SJCRH30 (cell line): ENCODE measurements at places on chromosomes 5 and 9.

- no peak for DNase-seq
Observed at GRCh38 chr5:138386290-138386689, 33.8 kb downstream of the KDM3B start.

DNA sequence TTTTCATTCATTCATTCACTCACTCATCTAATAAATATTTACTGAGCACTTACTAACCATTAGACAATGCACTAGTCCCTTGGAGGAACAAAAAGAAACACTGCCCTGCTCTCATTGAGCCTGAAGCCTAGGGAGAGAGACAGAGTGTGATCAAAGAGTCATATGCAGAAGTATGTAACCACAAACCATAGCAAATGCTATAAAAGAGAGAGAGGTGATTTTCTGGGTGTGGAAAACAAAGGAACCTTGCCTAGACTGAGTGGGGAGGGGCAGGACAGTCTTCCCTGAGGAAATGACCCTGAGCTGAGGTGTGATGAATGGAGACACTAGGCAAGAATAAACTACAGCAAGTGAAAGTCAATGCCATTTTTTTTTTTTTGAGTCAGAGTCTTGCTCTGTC is 10.8 kb upstream of the ADRA1B start:
- peak; percentile 65 for DNase-seq

GRCh38 chr5:159616952-159617351 is 286.7 kb upstream of the IL12B start:
- no peak for DNase-seq

- no peak for DNase-seq
Observed at GRCh38 chr9:38337181-38337580, 55.3 kb upstream of the ALDH1B1 start.

GRCh38 chr5:58795327-58795726 is 212.5 kb downstream of the RAB3C start:
- no peak for DNase-seq

DNA sequence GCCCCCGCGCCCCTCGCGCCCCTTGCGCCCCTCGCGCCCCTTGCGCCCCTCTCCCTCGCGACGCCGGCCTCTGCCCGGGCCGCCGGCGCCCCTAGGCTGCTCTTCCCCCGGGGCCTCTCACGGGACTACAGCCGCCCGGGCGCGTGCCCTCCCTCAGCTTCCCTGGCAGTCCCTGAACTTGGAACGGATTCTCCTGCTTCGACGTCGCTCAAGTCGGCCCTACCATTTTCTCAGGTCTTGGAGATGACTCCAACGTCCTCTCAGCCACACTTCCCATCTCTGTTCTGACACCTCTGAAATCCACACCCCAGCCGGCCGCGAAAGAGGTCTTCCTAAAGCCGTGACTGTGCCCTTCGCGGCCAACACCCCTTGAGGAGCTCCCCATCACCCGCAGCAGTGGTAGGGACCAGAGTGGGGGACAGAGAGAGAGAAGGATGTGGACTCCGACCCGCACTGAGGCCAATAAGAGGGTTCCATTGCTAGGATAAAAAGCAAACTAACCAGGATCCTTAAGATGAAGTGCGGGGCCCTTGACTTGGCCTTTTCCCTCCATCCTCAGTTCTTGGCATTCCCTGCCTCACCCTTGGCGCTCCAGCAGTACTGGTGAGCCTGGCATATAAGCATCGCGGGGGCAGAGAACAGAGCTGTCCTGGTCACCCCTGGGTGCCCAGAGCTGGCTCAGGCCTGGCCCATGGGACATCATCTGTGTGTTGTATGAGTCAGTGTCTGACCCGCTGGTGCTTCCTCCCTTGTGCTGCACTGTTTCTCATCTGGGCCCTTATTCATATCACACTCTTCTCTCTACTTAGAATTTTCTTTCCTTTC is 38.6 kb upstream of the GARNL3 start:
- DNase-seq: no peak

- no peak for DNase-seq
Observed at GRCh38 chr5:89308606-89309040, 425.6 kb upstream of the MEF2C start.

DNA sequence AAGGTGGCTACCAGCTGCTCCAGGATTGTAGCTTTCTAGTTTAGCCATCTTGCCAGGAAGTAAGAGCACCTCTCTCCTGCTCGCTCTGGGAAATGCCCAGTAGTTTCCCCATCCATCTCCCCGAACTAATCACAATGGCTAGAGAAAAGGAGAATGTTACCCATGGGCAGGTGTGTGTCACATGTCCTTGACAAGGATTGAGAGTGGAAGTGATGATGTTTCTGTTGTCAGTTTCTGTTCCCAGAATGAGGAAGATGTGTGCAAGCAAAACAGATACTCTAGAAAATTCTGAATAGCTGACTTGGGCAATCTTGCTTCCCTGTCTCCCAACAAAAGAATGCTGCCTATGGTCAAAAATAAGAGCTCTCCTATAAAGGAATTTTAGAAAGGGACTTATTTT is 429.5 kb downstream of the EBF1 start:
- no peak for DNase-seq

- DNase-seq: peak; percentile 45
Observed at GRCh38 chr9:2621722-2622460, at the start of gene VLDLR. Gene VLDLR, plus strand, starts transcription at chr9:2621787. Its CDS starts 403 bp downstream, at chr9:2622190.

- no peak for DNase-seq
Observed at GRCh38 chr5:143354025-143354424, 49.5 kb downstream of the NR3C1 start.

GRCh38 chr5:95721582-95722295 is 9.4 kb upstream of the RHOBTB3 start:
- DNase-seq: no peak

GRCh38 chr5:57986761-57987341 is 473.0 kb downstream of the PLK2 start:
- DNase-seq: no peak

- no peak for DNase-seq
Observed at GRCh38 chr5:81495286-81495685, 101.4 kb upstream of the ACOT12 start.

DNA sequence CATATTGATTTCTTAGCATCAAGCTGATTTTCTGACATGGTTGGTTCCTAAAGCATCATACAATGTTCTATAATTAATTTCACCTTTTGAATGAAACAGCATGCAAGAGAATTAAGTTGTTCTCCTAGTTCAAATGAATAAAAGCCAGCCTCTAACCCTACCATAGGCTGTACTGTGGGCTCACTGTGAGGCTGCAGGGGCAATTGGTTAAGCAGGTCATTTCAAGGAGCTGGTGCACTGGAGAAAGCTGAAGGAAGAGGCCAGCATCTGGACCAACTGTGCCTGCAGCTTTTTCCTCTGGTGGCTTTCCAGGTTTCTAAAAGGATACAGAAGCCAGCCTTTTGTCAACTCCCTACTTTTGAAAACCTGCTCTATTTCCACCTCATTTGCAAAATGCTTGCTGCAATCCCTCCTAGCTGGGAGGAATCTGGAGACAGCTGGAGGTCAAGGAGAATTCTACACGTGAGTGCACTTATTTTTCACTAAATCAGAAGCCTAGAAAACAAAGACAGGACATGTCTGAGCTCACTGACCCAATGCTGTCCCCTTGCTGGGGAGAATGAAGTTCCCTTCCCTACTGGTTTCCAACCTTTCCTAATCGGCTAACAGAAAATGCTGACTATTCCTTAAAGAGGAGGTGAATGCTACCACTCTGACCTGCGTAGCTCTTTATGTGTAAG is 158.9 kb downstream of the APBA1 start:
- DNase-seq: no peak

GRCh38 chr5:54792611-54793404 is 192.6 kb downstream of the ESM1 start:
- DNase-seq: no peak

GRCh38 chr5:57445705-57446037 is 36.9 kb downstream of the ACTBL2 start:
- no peak for DNase-seq

- DNase-seq: no peak
Observed at GRCh38 chr5:143692342-143692741, 119.6 kb upstream of the HMHB1 start.

GRCh38 chr9:69115621-69116020 is 58.5 kb upstream of the TJP2 start:
- no peak for DNase-seq

DNA sequence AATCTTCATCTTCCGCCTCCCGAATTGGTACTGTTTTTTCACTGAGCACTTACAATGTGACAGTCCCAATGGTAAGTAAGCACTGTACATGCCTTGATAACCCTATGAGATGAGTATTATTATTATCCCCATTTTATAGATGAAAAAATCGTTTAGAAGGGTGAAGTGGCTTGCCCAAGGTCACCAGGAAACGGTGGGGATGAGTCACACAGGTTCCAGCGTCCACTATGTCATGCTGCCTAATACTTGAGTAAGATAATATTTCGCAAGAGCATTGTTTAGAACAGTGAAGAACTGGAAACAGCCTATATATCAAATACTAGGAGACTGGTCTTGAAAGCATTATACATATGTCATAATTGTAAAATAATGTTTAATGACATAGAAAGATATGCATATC is 12.9 kb downstream of the HAND1 start:
- no peak for DNase-seq

- no peak for DNase-seq
Observed at GRCh38 chr5:145141534-145141933, 693.6 kb downstream of the PRELID2 start.

- no peak for DNase-seq
Observed at GRCh38 chr9:26756881-26757280, 135.7 kb downstream of the CAAP1 start.

DNA sequence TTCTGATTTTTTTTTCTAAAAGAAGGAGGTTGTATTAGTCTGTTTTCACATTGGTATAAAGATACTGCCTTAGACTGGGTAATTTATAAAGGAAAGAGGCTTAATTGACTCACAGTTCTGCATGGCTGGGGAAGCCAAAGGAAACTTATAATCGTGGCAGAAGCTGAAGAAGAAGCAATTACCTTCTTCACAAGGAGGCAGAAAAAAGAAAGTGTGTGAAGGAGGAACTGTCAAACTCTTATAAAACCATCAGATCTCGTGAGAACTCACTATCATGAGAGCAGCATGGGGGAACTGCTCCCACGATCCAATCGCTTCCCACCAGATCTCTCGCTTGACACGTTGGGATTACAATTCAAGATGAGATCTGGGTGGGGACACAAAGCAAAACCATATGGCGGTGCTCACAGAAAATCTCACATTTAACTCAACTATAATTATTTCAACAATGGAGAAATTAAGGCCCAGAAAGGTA is 27.1 kb downstream of the DPYSL3 start:
- no peak for DNase-seq

DNA sequence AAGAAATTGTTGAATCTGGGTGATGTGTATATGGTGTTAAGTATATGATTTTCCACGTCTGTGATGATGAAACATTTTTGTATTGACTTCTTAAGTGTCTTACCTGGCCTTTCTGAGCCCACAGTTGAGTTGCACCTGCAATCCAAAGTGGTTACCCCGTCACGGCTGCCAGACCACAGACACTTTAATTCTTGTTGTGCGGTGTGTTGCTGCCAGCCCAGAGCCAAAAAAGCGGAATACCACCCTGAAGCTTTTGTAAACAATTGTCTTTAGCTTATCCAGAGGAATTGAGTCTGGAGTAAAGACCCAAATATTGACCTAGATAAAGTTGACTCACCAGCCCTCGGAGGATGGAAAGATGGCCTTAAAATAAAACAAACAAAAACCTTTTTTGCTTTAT is 35.1 kb downstream of the MTAP start:
- DNase-seq: no peak

DNA sequence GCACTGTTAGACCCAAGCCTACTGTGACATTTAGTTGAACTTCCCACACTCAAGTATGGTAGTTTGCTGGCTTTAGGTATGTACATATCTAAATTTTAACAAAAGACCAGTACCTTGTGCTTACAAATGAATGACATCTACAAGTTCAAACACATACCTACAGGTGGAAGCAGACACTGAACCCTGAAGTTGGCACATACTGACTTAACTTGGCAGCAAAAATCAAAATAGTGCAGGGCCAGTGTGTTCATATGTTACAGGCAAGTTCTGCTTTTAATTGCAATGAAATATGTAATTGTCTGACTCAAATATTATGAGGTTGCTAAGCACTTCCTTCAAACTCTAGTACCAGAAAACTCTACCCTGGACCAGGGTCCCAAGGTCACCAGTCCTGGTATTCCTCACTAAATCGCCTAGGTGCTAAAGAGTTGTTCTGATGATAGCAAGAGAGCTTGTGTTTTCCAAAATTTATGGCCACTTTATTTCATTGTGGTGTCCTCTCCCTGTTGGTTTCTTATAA is 77.4 kb downstream of the MEGF10 start:
- DNase-seq: no peak

GRCh38 chr5:152259702-152260101 is 145.4 kb downstream of the NMUR2 start:
- DNase-seq: no peak

- DNase-seq: peak; percentile 37
Observed at GRCh38 chr9:104863180-104863883, 64.6 kb downstream of the ABCA1 start.

- DNase-seq: no peak
Observed at GRCh38 chr9:97830884-97831829, 21.9 kb upstream of the FOXE1 start.

GRCh38 chr9:130368631-130369103 is 76.1 kb upstream of the ASS1 start:
- peak; percentile 54 for DNase-seq

GRCh38 chr9:123375469-123376132 is 19.6 kb downstream of the CRB2 start:
- DNase-seq: peak; percentile 85

DNA sequence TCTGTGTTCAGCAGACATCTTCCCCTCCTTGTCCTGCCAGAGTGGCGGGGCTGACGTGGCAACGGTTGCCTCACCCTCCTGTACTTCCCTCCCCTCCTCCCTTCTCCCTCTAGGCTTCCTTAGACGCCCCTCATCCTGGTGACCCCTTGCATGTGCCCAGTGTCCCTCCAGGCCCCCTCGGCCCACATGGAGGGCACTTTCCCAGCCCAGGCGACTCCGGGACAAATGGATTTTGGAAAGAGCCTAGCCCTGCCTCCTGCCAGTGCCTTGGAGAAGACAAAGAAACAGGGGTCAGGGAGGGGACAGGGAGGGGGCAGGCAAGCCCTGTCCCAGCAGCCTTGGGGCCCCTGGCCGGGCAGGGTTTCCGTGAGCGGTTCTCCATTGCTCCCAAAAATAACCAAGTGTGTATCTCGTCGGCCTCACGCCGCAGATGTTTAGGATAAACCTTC is 38.3 kb upstream of the NEURL1B start:
- DNase-seq: peak; percentile 28

GRCh38 chr9:132547052-132547431 is 35.4 kb upstream of the BARHL1 start:
- no peak for DNase-seq

GRCh38 chr9:73230251-73230650 is 78.6 kb downstream of the ANXA1 start:
- DNase-seq: no peak

GRCh38 chr9:137538058-137538457 is 12.1 kb downstream of the PNPLA7 start:
- DNase-seq: no peak

GRCh38 chr5:80931411-80931810 is 28.8 kb upstream of the RASGRF2 start:
- no peak for DNase-seq

- DNase-seq: no peak
Observed at GRCh38 chr5:81302596-81302995, 1.2 kb downstream of the ZCCHC9 start.
